ENCODE measurements at places on chromosomes 13 and 19. TPM values are rescaled to one million over a fixed set of nuclear protein-coding genes. Genes with fewer than 3 reads are reported as not detected.

The GGN gene
- 0.42 TPM for total RNA-seq

The RNF17 gene
- total RNA-seq, result not detected

GRCh38 chr13:33462109-33462508 is 176.6 kb upstream of the STARD13 start:
- DNase-seq, result no peak

DNA sequence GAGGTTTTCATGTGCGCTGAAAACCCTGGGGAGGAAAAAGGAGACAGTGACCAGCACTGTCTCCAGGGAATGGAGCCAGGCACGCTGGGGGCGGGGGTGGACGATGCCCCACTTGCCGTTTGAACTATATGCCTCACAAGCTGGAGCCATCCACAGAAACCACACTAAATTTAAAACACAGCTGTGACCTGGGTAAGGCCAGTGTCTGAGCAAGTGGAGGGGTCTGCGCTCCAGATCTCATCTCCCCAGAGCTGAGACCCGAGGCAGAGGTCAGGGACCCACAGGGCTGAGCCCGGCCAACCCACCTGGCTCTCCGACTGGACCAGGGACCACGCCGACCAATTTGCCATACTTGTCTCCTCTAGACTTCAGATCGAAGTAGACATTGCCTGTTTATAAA is 23.2 kb downstream of the CARS2 start:
- no peak for DNase-seq

DNA sequence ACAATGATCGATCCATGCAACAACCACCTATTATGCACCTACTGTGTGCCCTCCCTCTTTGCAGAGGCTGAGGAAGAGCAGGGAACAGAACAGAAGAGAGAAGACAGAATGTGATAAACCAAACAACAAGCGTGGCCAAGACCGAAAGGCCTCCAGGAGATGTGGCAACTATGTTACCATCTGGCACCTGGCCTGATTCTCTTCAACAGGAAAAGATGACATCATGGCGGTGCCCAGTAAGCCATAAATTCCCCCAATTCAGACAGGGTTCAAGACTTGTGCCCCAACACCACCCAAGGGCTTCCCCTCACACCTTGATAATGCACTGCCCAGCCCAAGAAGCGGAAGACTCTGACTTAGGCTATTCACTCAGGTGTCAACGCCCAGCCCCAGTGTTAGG is 44.3 kb downstream of the SLC7A1 start:
- no peak for DNase-seq

All from foreskin keratinocyte (primary cell).